ENCODE measurements at places on chromosomes 13 and 19.

DNA sequence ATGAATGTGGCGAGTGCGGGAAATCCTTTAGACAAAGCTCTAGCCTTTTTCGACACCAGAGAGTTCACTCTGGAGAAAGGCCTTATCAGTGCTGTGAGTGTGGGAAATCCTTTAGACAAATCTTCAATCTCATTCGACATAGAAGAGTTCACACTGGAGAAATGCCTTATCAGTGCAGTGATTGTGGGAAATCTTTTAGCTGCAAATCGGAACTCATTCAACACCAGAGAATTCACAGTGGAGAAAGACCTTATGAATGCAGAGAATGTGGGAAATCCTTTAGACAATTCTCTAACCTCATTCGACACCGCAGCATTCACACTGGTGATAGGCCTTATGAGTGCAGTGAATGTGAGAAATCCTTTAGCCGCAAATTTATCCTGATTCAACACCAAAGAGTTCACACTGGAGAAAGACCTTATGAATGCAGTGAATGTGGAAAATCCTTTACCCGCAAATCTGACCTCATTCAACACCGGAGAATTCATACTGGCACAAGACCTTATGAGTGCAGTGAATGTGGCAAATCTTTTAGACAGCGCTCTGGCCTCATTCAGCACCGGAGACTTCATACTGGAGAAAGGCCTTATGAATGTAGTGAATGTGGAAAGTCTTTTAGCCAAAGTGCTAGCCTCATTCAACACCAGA, 5.7 kb downstream of the ZNF551 start:
- DNase-seq, result no peak

GRCh38 chr19:5466072-5466471, 10.9 kb downstream of the ZNRF4 start:
- no peak for DNase-seq

DNA sequence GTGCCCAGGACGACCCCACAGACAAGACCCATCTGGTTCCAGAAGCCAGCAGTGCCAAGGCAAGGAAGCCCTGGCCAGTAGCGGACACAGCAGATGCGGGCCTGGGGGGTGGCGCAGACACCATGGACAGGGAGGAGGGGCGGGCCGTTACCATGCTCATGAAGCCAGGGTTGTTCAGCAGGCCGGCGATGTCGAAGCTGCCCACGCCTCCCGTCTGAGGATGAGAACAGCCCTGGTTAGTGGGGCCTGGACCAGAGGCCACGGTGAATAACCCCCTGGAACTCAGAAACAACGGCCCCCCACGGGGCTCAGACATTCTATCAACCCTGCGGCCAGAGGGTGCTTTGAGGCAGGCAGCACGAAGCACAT, 21.5 kb upstream of the SLC39A3 start:
- DNase-seq, result no peak

DNA sequence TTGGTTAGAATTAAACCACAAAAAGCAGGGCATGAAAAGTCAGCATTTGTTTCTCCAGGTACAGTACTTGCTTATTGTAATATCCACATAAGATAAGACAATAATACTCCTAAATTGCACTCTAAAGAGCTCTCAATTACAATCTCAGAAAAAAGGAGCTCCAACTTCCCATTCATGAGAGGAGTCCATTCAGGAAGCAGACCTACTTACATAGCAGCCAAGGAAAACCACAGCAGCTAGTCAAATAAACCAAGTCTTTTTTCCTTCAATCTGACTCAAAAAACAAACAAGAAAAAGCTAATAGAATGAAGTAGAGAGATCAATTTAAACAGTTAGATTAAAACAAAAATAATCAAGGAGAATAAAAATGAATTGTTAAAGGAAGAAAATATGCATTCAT, 885.2 kb upstream of the SLITRK6 start:
- DNase-seq, result no peak

- DNase-seq, result no peak
Measured at GRCh38 chr13:44306371-44307192, 67.0 kb upstream of the SERP2 start.

DNA sequence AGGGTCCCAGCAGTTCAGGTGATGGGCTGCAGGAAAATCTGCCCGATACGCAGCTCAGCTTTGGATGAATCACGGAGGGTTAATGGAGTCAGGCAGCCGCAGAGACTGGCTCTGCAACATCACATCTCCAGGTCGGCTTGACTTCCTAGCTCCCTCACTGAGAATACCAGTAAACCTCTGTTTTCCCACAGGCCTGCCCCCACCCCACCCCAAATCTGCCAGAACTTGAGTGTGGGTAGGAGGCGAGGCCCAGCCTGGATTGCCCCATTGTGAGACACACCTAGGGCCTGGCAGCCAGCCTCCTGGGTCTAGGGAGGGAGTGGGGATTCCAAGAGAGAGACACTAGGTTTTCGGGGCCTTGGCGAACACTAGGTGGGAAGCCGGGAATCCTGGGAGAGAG, 3.7 kb upstream of the KRTDAP start:
- no peak for DNase-seq

GRCh38 chr13:40069173-40070044, 413.9 kb downstream of the COG6 start:
- no peak for DNase-seq

DNA sequence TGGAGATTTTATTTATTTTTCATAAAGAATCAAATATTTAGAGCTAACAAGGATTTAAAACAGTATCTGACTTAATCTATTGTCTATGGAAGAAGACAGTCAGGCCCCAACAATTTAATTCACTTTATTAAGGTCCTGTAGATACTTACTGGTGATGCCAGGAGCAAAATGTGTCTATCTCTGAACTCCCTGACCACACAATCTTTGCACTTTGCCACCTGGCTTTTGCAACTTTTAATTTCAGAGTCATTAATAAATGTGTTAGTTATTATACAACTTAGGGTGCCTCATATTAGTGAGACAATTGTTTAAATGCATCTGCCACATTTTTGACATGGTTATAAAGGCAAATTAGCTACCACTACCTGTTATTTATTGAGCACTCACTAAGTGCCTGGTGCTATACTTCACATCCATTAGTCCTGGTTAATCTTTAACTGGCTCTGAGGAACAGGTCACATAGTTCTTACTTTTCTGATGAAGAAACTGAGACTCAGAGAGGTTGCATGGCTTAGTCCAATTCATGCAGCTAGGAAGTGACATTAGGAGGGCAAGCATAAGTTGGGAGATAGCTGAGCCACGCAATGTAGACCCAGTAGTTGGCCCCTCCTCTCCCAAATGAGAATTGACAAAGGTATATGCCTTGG, 297.9 kb downstream of the DCT start:
- DNase-seq, result no peak

DNA sequence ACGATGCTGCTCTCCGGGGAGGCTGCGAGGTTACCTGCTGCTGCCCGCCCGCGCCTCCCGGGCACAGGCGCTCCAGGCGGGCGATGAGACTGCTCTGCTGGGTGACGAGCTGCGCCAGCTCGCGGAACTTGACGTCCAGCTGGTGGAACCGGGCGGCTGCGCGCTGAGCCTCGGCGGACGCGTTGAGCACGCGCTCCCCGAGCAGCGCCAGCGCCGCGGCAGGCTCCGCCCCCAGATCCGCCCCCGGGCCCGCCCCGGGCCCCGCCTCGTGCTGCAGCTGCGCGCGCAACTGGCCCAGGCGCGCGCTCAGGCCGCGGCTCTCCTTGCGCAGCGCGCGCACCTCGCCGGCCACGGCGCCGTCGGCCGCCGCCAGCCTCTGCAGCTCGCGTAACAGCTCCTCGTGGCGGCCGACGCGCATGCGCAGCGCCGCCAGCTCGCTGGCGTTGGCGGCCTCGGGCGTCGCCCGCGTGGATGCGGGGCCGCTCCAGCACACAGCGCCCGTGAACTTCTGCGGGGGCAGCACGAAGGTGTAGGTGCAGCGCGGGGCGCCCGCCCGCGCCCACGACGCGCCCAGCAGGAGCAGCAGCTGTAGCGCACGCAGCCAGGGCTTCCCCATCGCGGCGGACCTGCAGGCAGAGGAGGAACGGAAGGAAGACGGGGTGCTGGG, 6.4 kb downstream of the ANGPTL6 start:
- no peak for DNase-seq

DNA sequence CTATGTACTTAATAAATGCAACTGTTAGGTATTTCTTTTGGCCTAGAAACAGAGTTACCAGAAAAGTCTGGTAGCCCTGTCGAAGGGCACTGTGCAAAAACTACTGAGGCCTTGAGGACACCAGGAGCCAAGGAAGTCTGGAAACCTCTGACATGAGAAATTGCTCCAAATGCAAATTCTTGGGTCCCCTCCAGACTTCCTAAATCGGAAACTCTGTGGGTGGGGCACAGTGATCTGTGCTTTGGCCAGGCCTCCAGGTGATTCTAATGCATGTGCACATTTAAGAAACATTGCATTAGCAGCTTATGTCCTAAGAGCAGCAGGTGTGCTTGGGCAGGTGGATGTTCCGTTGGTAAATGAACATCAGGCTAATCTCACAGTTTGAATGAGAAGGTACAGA, 50.0 kb downstream of the STARD13 start:
- DNase-seq, result no peak

GRCh38 chr13:86282442-86282841, 483.2 kb upstream of the SLITRK6 start:
- no peak for DNase-seq

DNA sequence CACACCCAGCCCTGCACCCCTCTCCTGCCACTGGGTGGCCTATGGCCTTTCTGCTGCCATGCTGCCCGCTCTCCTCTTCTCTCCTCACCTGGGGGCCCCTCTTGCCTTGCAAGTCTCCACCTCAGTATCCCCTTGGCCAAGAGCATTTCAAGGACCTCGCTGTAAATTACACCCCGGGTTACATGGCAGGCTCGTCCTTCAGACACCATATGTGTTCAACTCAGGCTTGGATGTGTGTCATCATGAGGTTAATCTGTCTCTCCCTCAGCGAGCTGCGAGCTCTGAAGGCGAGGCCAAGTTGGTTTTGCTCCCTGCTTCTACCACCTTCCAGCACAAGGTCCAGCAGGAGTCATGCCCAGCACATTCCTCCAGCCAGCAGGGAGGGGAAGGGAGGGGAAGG, 74.8 kb upstream of the TM9SF2 start:
- no peak for DNase-seq

- no peak for DNase-seq
Measured at GRCh38 chr13:95858286-95859075, 181.5 kb downstream of the DNAJC3 start.

DNA sequence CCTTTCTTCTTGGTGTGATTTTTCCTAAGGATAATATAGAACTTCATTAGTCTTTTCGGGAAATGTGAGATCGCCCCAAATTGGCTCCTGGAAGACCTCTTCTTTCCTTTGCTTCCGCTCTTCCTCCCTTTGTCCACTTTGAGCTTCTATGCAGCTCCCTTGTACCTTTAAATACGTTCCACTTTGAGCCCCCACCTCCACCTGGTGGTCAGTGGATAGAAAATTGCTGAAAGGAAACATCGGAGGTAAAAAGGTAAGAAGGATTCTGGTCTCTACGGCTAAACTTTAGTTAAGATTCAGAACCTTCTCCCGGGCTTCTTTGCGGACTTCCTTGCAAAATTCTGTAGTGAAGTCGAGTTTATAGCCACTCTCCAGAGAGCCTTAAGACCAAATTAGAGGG, 55.0 kb upstream of the TM9SF2 start:
- DNase-seq, result no peak

DNA sequence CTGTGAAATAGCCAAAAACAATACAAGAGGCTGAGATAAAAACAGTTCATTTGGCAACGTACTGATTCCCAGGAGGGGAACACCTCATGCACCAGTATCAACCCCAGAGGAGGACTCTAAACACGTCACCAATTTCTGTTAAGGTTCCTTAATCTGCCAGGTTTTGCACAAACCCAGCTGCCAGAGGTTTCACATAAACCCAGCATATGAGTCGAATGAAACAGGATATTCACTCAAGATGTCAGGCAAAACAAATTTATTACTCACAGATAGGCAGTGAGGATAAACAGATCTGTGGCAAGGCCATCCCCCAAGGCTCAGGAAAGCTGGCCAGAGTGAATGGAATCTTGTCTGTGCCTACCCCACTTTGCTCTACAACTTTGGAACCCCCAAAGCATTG, 210.9 kb downstream of the GPC5 start:
- no peak for DNase-seq

DNA sequence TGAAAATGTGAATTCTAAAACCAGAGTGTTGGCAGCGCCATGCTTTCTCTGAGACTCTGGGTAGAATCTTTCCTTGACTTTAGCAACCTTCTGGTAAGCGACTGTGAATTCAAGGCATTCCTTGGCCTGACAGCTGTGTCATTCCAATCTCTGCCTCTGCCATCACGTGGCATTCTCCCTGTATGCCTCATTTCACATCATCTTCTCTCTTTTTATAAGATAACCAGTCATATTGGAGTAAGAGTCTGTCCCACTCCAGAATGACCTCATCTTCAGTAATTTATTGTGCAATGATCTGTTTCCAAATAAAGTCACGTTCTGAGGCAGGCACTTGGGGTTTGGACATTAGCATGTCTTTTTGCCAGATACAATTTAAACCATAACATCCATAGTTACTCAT, 103.4 kb upstream of the POSTN start:
- no peak for DNase-seq

DNA sequence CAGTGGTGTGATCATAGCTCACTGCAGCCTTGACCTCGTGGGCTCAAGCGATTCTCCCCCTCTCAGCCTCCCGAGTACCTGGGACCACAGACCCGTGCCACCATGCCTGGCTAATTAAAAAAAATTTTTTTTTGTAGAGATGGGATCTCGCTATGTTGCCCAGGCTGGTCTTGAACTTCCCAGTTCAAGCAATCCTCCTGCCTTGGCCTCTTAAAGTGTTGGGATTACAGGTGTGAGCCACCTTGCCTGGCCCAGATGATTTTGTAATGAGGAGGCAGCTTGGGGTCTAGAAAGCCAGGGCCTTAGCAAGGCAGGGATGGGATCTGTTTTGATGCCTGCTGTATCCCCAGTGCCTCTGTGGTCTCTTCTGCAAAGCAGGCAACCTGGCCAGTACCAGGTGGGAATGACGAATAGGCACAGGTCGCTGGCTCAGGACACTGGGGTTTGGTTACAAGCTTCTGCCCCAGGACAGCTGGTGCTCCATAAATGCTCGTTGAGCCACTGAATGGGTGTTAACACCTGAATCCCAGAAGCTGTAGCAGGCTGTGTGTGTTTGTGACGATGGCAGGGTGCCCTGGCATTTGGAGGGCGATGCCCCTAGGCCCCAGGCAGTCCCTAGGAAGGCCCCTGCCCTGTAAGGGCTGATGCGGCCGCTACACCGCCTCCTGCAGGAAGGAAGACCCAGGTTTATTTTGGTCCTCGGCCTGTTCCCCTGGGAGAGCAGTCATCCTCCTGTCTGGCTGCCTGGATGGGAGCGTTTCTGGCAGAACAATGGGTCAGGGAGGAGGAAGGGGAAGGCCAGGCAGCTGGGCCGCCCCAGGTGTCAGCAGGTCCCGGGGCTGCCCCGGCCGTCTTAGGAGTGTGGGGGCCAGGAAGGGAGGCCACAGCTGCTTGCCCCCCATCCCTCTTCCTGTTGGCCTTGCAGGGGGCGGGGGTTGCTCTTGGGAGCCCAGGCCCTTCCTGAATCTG, 8.6 kb downstream of the TNFAIP8L1 start:
- no peak for DNase-seq

- no peak for DNase-seq
Measured at GRCh38 chr13:85544756-85545155, 254.5 kb downstream of the SLITRK6 start.

GRCh38 chr19:8370176-8371010, 6.4 kb downstream of the ANGPTL4 start:
- DNase-seq, result no peak
